Neural crest cell (in vitro differentiated cells): ENCODE measurements at places on chromosomes 5 and 9. TPM values are rescaled to one million over a fixed set of nuclear protein-coding genes. Genes with fewer than 3 reads are reported as not detected.

ZNF454 gene
- 0.26 TPM in 1 of 2 replicates, not detected in the other for total RNA-seq

DNA sequence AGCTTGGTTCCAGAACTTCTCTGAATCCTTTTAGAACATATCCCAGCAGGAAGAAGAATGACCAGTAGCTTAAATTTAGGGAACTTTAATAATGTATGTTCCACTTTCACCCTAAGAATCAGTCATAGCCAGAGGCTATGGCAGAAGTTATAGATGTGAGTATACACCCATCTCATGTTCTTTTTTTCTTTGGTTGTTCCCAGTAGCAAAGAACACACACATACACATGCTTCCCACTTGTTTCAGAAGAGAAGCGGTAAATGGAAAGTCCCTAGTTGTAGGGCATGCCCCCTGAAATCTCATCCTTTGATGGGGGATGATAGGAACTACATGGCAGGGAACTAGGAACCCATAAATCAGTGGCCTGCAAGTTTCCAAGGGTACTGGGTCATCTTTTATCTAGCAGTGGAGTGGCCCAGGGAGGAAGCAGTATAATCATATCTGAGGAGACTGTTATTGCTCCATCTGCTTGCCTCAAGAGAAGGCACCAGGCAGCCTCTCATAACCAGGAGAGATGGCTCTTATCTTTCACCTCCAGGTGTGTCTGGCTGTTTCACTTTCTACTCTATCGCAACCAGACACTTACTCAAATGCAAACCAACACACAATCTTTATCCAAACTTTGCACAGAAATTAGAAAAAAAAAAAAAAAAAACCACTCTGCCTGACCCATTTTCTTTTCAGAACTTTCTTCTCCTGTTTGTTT, 109.5 kb downstream of the SNCAIP start:
- DNase-seq, result no peak
- no peak overlapping the region for H3K4me3 ChIP-seq

DNA sequence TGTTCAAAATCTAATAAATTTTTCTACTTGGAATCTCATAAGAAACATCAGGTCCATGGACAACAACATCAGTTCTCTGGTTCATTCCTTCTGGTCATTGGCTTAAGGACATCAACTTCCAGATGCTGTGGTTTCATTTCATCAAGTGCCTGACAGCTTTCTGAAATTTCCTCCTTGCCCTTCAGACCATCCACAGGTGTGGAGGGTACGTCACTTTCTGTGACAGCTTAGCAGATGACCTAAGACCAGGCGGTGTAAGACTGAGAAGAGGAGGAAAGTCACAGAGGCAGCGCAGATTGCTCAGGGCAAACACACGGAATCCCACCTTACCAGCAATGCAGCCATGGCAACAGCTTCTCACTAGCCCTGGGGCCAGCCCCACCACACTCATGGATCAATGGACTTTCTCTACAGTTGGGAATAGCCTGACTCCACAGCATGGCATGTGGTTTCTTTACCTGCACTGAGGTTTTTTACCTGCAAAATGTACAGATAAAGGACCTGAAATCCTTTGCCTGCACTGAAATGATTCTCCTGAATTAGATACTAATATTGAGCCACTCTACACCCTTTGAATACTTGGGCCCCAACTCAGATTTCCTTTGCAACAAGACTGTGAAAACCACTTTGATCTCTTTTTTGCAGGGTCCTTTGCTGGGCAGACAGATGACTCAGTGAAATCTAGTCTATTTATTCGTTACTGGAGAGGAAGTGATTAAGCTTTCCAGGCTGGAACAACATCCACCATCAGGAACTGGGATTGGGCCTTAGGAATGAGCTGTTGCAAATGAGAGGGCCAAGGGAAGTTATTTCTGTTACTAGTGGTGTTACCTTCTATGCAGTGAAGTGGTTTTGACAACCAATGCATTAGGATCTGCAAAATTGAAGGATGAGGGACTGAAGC, 26.9 kb downstream of the TICAM2 start:
- H3K36me3 ChIP-seq, result peaks cover 4% of the 10 kb centered on the region
- no peak overlapping the region for H3K27ac ChIP-seq

TMEM232 gene
- 3.0 and 6.1 TPM in 2 replicates for total RNA-seq

MAMDC4 gene
- 19.3 and 20.6 TPM in 2 replicates for total RNA-seq

FGFR4 gene
- total RNA-seq, result 5.4 and 7.1 TPM in 2 replicates

GRCh38 chr5:133525126-133525525, 87.2 kb downstream of the FSTL4 start:
- no peaks in the 10 kb centered on the region for H3K36me3 ChIP-seq
- H3K4me3 ChIP-seq, result no peak overlapping the region
- peaks cover 7% of the 10 kb centered on the region for H3K27me3 ChIP-seq
- H3K27ac ChIP-seq, result no peak overlapping the region
- H3K4me1 ChIP-seq, result peaks cover 12% of the 10 kb centered on the region

GRCh38 chr9:124180557-124180956, 77.2 kb upstream of the NEK6 start:
- H3K36me3 ChIP-seq, result no peaks in the 10 kb centered on the region
- H3K4me1 ChIP-seq, result no peaks in the 10 kb centered on the region
- no peak overlapping the region for H3K27ac ChIP-seq
- no peak overlapping the region for H3K4me3 ChIP-seq

UBE2B gene
- total RNA-seq, result 52.3 and 76.4 TPM in 2 replicates

- no peaks in the 10 kb centered on the region for H3K27me3 ChIP-seq
- peaks cover 9% of the 10 kb centered on the region for H3K36me3 ChIP-seq
- H3K4me3 ChIP-seq, result peak overlapping the region; percentile 74
Observed at GRCh38 chr5:125348936-125349831, 602.7 kb upstream of the ZNF608 start.
